Foreskin keratinocyte (primary cell): ENCODE measurements at places on chromosomes 2 and 18. TPM values are rescaled to one million over a fixed set of nuclear protein-coding genes. Genes with fewer than 3 reads are reported as not detected.

STK25 gene
- total RNA-seq = 154 and 173 TPM in 2 replicates

DNA sequence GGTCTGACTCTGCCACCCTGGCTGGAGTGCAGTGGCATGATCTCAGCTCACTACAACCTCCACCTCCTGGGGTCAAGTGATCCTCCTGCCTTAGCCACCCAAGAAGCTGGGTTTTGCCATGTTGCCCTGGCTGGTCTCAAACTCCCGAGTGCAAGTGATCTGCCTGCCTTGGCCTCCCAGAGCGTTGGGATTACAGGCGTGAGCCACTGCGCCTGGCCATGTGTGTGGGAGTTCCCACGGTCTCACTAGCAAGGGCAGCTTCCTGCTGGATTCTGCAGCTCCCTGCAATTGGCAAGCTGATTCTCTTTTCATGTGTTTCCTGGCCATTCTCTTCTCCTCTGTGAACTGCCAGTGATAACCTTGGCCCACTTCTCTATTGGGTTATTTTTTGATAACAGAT is 84.0 kb downstream of the USP40 start:
- DNase-seq = no peak

GRCh38 chr2:190335225-190335559 is 8.2 kb upstream of the INPP1 start:
- DNase-seq = no peak

DNA sequence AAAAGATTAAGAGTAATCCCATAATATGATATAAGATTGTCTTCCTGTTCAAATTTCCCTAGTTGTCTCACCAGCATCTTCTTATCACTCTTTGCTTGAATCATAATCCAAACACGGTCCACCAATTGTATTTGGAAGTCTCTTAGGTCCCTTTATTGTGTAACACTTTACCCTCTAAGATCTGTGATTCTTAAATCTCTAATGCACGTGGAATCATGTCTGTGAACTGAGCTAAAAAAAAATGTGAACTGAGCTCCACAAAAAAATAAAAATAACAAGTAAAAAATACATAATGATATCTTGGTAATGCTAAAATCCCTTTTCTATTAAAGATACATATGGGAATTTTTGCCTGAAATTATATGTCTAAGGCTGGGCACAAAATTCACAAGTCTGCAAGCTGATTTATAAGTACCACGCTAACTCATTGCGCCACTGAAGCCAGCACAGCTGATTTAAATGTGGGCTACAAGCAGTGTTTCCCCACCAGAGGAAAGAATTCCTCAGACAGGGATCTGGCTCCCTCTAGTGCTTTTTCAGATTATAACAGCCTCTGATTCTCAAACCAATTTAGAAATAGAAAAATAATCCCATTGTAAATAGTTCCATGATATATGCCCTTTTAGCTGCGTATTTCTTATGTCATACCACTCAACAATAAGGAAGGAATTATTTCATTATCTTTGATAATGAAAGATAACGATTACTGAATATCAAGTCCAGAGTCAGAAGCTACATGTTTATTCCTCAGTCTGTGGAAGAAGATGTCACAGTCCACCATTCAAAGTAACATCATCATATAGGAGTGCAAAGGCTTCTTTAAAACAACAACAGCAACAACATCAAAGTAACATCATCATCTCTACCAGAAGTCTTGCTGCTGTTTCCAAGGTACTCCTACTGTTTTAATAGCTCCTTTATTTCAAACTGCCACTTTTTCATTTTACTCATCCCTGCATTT is 22.9 kb downstream of the RBM43 start:
- peak; percentile 45 for DNase-seq

DNA sequence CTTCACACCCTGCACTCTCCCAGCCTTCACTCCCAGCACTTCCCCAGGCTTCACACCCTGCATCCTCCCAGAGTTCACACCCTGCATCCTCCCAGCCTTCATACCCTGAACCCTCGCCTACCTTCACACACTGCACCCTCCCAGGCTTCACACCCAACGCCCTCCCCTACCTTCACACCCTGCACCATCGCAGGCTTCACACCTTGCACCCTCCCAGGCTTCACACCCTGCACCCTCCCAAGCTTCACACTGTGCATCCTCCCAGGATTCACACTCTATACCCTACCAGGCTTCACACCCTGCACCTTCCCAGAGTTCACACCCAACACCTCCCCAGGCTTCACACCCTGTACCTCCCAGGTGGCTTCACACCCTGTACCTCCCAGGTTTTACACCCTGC is 448.7 kb upstream of the MYT1L start:
- DNase-seq = no peak

- DNase-seq = no peak
Observed at GRCh38 chr2:30230497-30231211, 680 bp upstream of the LBH start.

DNA sequence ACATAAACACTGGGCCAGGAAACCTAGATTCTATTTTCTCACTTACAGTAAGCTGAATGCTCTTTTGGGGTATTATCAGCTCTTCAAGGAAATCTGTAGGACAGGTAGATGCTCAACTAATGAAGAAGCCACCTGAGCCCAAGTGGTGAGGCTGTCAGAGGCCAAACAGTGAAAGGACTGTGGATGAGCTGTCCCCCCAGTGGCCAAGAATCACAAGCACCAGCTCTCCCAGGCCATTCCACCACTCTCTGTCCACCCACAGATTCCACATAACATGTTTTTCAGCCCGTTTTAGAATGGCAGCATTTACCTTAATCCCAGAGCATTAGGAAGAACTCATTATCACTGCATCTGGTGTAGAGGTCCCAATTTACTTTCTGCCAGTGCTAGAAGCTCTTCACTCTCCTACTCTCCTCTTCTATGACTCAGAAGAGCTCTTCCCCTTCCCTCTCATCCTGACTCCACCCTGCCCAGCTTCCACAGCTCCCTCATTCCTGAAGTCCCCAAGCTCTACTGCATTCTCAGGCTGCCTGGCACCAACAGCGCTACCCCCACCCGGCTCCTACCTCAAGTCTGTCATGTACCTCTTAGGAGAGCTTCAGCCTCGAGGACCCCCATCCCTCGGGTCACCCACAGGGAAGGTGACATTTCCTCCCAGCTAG is 43.8 kb upstream of the GORASP2 start:
- peak; percentile 40 for DNase-seq

DNA sequence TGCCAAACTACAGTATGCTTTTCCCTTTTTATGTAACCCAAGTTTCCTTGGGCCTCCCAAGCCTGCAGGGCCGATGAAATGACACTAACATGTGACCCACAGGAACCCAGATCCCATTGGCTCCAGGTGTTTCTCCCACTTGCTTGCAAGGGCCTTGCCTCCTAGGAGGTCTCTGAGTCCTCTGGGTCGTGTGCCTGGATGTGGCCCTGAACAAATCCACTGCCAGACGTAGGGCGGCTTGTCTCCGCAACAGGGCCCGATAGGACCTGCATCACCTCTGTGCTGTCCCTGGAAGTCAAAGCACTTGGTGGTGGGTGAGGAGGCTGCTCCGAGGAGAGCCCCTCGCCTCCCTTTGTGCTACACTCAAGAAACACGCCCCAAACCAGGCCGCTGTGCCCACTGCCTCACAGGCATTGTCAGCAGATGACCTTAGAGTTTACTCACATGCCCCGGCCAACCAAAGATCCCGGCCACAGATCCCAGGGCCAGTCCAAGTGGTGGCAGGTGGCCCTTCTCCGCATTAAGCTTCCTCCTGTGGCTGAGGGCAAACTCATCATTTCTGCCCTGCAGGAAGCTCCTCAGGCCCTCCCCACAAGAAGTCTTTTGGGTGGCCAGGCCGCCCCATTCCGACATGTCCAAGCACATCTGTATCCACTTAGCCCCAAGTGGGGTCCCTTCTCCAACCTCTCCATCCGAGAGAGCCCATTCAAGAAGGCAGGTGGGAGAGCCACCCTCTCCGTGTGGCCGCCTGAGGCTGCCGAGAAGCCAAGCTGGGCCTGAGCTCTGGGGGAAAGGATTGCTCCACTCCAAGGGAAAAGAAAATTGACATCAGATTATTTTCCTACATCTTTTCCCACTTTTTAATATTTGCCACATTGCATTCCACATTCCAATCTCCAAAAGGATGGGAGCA is 76.7 kb downstream of the GFPT1 start:
- DNase-seq = no peak
